ENCODE measurements at places on chromosomes 11 and 22. TPM values are rescaled to one million over a fixed set of nuclear protein-coding genes. Genes with fewer than 3 reads are reported as not detected.

Gene GLYAT
- polyA plus RNA-seq, result 0.29 TPM

Gene LARGE1
- polyA plus RNA-seq, result 33.7 TPM

Gene SLC36A4
- polyA plus RNA-seq, result 3.4 TPM

Gene MAJIN
- polyA plus RNA-seq, result not detected

Gene REXO2
- 142 TPM for polyA plus RNA-seq

Gene LARGE2
- not detected for polyA plus RNA-seq

Gene C22orf42
- not detected for polyA plus RNA-seq

Gene HEPN1
- polyA plus RNA-seq, result 0.03 TPM

Gene CATSPERZ
- polyA plus RNA-seq, result 0.10 TPM

Gene DCHS1
- 4.1 TPM for polyA plus RNA-seq

Gene F2
- 0.15 TPM for polyA plus RNA-seq

Gene MAPK11
- polyA plus RNA-seq, result 11.6 TPM

Gene LDHAL6A
- not detected for polyA plus RNA-seq

Gene TRIM48
- polyA plus RNA-seq, result not detected

Gene INPP5J
- 7.9 TPM for polyA plus RNA-seq

Gene OR6A2
- polyA plus RNA-seq, result not detected

Gene KRTAP5-11
- polyA plus RNA-seq, result not detected

Gene MRPL17
- 55.2 TPM for polyA plus RNA-seq

Gene DGCR6
- 4.4 TPM for polyA plus RNA-seq

Gene GAL
- polyA plus RNA-seq, result 2.9 TPM

Gene SIK3
- 15.1 TPM for polyA plus RNA-seq

Gene DHCR7
- 13.5 TPM for polyA plus RNA-seq

Gene PHOX2A
- not detected for polyA plus RNA-seq

Gene PRG2
- not detected for polyA plus RNA-seq

Gene TREH
- polyA plus RNA-seq, result 0.83 TPM

Gene SNX19
- polyA plus RNA-seq, result 16.2 TPM

Gene C11orf52
- polyA plus RNA-seq, result 3.2 TPM

Gene SPON1
- 8.6 TPM for polyA plus RNA-seq

Gene TM7SF2
- polyA plus RNA-seq, result 18.5 TPM

Gene MS4A3
- not detected for polyA plus RNA-seq

Gene C22orf15
- 0.12 TPM for polyA plus RNA-seq

Gene OR6T1
- not detected for polyA plus RNA-seq

Gene HSPB2
- 37.7 TPM for polyA plus RNA-seq

Gene MS4A15
- polyA plus RNA-seq, result not detected

Gene LRRC56
- polyA plus RNA-seq, result 0.37 TPM

Gene APOBEC3F
- polyA plus RNA-seq, result 1.3 TPM

Gene PTPN5
- 5.8 TPM for polyA plus RNA-seq

Gene FAM83F
- 1.1 TPM for polyA plus RNA-seq

Gene IGF2
- polyA plus RNA-seq, result 85.9 TPM

Gene OR51S1
- not detected for polyA plus RNA-seq

Gene ANGPTL5
- polyA plus RNA-seq, result 0.09 TPM

Gene TOB2
- polyA plus RNA-seq, result 29.2 TPM

Gene PARVG
- 5.4 TPM for polyA plus RNA-seq

Gene APOL5
- 0.06 TPM for polyA plus RNA-seq

Gene NAALAD2
- 2.7 TPM for polyA plus RNA-seq

Gene CD6
- polyA plus RNA-seq, result 0.12 TPM

Gene DCDC1
- polyA plus RNA-seq, result not detected

Gene SNRPD3
- polyA plus RNA-seq, result 127 TPM

Gene BTBD18
- not detected for polyA plus RNA-seq

Gene MUC5AC
- not detected for polyA plus RNA-seq

Gene TPBGL
- polyA plus RNA-seq, result 0.16 TPM
